Activated CD8-positive, alpha-beta memory T cell treated with anti-CD3 and anti-CD28 coated beads for 1 hour (primary cell): ENCODE measurements at places on chromosomes 4 and X.

- no peak for DNase-seq
Observed at GRCh38 chrX:82087699-82088098, 885.8 kb downstream of the SH3BGRL start.

DNA sequence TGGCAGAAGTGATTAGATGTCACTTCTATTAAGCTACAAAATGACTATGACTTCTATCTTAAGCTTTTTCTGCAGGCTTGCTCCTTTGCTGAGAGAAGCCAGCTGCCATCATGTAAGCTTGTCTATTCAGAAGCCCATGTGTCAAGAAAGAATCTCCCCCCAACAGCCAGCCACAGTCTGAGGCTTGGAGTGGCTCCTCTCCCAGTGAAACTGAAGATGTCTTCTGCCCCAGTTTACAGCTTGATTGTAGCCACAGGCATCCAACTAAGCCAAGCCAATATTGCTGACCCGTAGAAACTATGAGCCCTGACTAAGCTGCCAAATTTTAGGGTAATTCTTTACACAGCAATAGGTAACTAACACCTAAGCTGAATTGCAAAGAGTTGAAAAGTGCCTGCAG, 26.7 kb upstream of the SLC10A7 start:
- DNase-seq, result no peak

DNA sequence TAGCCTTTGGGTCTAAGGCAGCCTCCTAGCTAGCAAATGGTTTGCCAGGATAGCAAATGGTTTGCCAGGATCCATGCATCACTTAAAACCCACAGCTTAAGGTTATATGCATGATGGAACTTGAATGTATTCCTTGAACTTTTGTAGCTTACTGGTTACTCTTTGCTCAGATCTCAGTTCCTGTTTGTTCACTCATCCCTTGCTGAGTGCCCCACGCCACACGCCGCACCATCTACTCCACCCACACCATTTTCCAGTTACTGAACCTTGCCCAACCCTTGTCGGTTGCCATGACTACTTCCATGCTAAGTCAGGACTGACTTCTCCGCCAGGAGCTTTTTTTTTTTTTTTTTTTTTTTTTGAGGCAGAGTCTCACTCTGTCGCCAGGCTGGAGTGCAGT, 29.5 kb upstream of the XIAP start:
- no peak for DNase-seq

DNA sequence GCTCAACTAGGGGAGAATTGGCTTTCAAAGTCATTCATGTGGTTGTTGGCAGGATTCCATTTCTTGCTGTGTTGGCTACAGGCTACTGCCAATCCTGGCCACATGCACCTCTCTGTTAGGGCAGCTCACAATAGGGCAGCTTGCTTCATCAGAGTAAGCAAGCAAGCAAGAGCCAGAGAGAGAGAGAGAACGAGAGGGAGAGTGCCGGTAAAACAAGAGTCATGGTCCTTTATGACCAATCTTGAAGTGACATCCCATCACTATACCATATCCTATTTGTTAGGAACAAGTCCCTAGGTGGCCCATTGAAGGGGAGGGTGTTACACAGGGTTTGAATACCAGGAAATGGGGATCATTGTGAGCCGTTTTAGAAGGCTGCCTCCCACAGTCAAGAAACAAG, 33.0 kb upstream of the TLR2 start:
- no peak for DNase-seq

GRCh38 chr4:17065821-17066220, 167.4 kb upstream of the LDB2 start:
- DNase-seq, result no peak

GRCh38 chr4:80075995-80076675, 3.1 kb upstream of the ANTXR2 start:
- DNase-seq, result no peak

- DNase-seq, result no peak
Observed at GRCh38 chr4:173235050-173235449, 66.4 kb downstream of the GALNT7 start.

DNA sequence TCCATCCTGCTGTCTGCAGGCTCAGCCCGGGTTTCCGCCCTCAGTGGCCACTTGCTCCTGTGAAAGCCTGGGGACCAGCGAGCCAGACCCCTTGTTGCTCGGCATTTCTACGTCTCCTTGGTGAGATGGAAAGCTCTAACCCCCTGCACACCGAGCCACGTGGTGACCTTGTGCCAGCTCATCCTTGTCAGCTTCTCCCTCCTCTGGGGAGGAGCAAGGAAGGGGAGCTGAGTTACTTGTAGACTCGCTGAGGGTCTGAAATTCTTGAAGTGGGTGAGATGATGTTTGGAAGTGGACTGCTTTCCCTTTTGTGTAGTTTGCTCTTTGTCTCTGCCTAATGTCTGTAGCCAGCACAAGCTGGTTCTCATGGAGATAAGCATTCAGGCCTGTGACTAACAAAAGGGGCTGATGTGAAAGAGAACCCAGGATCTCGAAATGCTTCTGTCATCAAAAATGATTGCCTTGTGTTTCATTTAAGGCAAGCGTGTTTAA, 29.3 kb downstream of the RGS12 start:
- DNase-seq, result no peak

GRCh38 chr4:76238236-76238635, 13.3 kb upstream of the FAM47E start:
- no peak for DNase-seq
